Stimulated activated CD4-positive, alpha-beta T cell treated with anti-CD3 and anti-CD28 coated beads, Interleukin-12 subunit alpha, Interleukin-12 subunit beta, amount 100 ng/mL, for 48 hours (primary cell): ENCODE measurements at places on chromosomes 6 and 20.

DNA sequence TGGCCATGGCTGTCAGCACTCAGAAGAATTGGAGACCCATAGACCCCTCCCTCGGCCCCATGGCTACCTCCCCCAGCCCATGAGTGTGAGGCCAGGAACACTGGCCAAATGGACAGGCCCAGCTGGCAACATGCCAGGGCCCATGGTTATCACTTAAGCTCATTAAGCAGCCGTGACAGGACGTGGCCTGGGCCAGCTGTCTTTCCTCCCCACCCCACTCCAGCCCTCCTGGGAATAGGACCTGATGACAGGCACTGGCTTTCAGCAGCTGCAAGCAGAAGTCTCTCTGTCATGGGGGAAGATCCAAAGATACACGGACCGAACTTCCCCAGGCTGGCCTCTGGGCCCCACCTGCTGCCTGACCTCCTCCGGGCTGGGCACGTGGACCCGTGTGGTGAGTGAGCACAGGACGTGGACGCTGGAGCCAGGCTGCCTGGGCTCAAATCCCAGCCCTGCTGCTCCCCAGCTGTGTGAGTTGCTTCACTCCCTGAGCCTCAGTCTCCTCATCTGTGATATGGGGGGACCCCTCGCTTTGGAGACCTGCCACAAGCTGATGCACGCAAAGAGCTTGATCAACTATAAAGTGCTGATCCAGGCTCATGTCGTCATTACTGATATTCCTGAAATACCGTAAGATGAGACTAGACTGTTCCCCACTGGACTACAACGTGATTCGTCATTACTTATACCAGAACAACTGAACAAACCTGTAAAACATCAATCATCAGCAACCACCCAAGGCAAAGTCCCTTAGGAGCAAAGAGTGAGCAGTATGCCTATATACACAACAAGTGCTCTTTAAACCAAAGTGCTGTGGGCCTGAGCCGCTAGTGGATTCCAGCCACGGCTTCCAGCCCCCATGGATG, 22.0 kb upstream of the VSTM2L start:
- no peak for DNase-seq

DNA sequence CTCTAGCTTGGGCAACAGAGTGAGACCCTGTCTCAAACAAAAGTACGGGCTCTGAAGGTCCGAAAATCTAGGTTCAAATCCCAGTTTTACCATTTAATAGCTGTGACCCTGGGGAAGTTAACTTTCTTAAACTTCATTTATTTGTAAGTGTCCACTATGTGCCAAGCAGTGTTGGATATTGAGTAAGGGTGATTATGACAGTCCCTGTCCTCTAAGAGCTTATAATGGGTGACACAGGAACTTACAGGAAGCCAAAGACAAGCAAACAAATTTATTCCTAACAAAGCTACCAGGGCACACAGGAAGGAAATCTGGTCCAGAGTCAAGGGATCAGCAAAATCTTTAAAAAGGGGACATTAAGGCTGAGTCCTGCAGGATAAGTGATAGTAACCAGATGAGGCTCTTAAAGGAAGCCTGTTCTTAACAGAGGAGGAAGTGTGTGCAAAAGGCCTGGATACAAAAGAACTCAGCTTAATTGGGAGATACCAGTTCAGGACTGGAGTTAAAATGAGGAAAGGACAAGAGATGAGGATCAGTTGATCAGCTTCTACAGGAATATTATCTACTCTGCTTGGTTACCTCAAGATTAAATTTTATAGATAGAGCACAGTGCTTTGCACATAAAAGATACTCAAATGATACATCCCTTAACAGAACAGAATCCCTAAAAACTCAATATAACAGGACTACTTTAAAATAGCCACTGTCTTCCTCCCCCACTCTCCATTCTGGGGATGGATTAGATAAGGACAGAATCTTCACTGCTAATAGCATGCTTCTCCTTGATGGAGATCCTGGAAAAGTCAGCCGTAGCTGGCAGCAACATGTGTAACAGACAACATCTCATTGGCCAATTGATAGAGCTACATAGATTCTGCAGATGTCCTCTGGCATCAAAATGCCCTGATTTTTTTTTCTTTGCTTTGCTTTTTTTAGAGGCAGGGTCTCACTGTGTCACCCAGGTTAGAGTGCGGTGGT, 6.1 kb downstream of the SNX3 start:
- no peak for DNase-seq

GRCh38 chr6:145063091-145063490, 672.2 kb downstream of the EPM2A start:
- no peak for DNase-seq

DNA sequence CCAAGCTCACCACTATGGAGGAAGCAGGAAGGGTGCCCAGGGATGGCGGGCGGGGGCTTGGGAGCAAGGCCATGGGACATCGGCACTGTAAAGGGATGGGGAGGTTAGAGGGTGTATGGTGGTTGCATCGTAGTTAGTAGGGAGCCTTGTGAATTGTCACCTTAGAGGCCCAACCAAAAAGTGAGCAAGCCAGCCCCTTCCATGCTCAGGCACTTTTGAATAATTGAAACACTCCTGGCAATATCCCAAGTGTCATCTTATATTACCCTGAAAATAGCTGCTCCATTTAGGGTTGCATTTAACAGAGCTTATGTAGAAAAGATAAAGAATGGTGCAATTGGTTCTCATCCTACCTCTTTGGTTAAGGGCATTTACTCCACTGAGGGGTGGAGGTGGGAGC, 169.2 kb downstream of the SAMD5 start:
- no peak for DNase-seq

DNA sequence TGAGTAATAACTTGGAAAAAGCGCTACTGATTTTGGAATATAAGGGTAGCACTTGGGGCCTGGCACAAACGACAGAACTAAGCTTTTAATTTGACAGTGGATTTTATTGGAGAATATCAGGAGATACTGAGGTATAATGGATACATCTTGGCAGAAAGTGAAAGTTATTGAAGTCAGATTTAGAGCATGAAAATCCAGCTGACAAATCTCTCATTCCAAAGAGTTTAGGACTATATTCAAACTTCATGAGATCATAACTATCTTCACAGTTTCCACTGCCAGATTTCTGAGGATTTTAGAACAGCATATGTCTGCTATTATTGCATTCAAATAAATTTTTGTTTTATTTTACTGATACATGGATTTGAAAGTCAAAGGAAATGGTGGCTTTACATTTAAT, 132.3 kb upstream of the THEMIS start:
- DNase-seq, result no peak

GRCh38 chr6:27092316-27092692, 155.2 kb upstream of the PRSS16 start:
- no peak for DNase-seq

DNA sequence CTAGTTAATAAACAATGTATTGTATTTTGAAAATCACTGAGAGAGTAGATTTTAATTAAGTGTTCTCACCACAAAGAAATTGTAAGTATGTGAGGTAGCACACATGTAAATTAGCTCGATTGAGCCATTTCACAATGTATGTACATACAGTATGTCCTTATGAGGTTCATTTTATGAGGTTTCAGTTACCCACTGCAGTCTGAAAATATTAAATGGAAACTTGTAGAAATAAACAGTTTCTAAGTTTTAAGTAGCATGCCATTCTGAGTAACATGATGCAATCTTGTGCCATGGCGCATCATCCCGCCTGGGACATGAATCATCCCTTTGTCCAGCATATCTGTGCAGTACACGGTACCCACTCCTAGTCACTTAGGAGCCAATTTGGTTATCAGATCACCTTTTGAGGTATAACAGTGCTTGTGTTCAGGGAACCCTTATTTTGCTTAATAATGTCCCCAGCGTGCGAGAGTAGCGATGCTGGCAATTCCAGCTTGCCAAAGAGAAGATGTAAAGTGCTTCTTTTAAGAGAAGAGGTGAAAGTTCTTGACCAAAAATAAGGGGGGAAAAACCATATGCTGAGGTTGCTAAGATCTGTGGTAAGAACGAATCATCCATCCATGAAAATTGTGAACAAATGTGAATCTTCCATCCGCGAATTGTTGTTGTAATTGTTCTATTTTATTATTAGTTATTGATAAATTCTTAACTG, 64.7 kb downstream of the KCNS1 start:
- DNase-seq, result peak; percentile 40

DNA sequence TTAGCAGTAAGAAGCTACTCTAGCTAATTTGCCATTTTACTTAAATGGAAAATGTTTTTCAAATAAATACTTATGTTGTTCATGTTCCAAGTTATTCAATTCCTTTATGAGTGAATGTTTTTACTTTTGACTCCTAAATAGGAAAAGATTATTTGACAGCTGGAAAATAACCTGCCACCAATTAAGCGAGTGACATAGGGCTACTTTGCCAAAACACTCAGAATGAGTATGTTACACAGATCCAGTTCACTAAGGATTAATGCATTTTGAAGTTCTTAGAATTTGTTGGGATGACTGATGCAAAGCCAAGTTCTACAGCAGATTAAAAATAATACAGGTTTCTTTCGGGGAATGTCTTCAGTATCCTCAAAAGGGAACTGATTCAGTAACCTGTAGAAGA, 144.4 kb downstream of the ADGRG6 start:
- DNase-seq, result no peak

DNA sequence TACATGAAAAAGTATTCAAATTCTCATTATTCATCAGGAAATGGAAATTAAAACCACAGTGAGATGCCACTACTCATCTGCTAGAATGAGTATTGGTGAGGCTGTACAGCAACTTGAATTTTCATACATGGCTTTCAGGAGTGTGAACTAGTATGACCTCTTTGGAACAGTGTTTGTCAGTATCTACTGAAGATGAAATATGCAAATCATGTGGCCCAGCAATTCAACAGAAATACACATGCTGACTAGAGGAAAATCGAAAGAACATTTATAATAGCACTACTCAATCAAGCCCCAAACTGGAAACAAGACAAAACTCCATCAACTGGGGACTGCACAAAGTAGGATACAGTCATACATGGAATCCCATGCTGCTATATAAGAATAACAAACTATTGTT, 102.2 kb downstream of the DCDC2 start:
- no peak for DNase-seq

DNA sequence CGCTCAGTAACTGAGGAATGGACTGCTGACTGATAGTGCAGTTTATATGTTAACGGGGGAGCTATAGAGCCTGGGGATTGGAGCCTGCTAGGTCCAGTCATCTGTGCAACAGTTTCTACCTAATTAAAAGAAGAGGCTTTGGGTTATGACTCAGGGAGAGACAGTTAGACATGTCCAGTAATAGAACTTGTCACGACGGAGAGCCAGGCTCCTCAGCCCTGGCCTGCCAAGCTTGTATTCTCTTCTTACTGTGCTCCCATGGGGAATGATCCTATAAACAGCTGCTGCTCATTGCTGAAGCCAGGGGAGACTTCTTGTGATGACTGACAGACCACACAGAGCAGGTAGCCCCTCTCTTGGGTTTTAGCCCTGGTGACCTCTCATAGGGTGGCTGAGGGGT, 69.3 kb downstream of the SYNJ2 start:
- no peak for DNase-seq

DNA sequence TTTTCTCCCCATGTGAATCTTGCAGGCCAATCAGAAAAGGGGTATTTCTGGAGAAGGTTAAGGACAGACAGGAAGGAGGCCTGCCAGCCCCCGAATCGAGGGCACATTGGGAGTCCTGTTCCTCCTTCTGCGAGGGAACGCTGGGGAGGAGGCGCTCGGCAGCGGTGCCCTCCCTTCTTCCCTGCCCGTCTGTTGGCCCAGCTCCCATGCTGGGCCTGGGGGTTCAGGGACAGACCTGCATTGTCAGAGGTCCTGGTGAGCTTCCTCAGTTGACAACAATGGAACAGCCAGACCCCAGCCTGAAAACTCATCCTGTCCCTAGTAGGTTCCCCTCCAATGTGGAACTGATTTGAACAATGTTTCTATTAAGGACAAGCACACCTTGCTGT, 15.1 kb upstream of the SYNJ2 start:
- DNase-seq, result no peak

DNA sequence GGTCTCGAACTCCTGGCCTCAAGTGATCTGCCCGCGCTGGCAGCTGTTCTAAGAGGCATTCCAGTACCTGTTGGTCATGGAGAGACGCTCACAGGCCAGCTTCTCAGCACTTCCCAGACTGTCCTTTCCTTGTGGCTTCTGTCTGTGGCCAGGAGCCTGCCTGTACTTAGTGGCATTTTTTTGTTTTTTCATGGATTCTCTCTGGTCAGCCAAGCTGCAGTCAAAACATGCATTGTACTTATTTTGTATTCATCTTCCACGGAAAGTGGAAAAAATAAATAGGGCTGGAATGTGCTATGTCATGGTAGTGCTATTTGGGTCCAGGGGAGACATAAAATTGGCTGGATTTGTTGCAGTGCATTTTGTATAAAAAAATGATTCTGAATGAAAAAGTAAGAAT, 29.1 kb downstream of the ZDHHC14 start:
- DNase-seq, result no peak

DNA sequence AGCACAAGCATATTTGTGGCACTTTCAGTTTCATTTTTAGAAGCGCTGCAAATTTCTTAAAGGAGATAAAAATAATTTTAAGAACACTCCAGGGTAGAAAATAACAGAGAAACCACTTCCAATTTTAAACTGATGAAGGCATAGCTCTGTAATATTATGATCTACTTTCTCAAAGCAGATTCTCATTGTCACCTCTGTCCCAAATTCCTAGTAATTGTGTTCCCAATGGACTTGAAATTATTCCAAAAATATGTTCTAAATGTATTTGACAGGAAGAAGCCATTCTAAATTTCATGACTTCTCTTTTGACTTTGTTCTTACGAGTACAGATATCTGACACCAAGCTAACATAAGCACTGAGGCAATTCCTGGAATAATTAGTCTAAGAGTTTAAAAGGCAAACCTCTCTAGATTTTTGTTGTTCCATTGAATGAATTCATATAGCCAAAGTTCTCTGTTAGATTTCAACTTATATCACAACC, 140.2 kb upstream of the CARMIL1 start:
- no peak for DNase-seq

DNA sequence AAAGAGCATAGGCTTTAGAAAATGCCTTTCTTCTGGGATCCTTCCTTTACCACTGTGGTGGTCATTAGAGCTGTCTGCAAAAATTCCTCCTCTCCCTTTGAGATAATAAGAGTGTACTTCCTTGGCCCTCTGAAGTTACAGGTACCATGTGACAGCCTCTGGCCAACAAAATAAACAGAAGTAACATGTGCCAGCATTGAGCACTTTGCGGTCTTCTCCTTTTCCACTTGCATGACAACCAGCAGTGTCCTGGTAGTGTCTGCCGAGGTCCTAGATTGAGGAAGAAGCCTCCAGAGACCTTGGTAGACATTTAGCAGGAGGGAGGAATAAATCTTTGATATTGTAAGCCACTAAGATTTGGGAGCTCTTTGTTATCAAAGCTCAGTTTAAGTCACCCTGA, 87.5 kb upstream of the ARID1B start:
- no peak for DNase-seq

DNA sequence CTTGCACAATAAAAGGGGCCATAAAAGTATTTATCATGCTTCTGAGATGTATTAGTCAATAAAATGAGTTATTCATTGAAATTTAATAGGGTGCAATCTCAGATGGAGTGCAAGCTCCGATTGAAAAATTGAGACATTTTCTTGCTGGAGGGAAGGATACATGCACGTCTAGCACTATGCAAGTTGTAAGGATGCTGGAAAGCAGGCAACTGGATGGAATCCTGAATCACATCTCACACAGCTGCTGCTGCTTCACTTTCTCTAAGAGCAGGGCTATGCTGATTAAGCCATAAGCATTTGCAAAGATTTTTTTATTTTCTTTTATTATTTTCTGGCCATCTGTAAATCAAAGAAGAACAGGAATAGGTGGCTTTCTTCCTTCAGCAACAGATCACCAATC, 308.8 kb upstream of the EPHA7 start:
- no peak for DNase-seq
